ENCODE measurements at places on chromosomes 12 and 14.

- no peak for DNase-seq
These were observed 5.8 kb downstream of the BMAL2 start for GRCh38 chr12:27338473-27338872.

- DNase-seq = no peak
These were observed 12.6 kb upstream of the AMN start for GRCh38 chr14:102909911-102910310.

GRCh38 chr12:115898670-115899069 is 378.8 kb downstream of the MED13L start:
- no peak for DNase-seq

- no peak for DNase-seq
These were observed 649.9 kb upstream of the FOXG1 start for GRCh38 chr14:28116716-28117115.

DNA sequence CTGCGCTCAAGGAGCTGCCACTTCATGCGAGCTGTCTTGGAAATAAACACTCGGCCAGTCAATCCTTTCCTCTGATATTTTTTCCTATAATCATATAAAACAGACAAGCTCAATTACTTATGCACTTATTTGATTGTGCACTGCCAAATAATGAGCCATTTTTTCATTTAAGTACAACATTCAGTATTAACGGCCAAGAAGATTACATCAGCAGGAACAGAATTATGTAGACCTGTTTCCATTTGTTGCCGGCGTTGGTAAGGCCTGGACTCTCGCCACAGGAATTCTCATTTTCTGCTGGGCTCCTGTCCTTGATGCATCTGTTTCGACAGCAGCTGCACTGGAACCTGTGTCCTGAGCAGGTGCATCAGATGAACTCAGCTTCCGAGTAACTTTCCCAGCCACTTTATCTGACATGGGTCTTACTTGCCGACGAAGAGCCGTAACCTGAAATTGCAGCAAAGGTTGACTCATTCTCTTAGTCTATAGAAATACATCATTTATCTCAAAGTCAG is 110.2 kb downstream of the KIF21A start:
- no peak for DNase-seq

DNA sequence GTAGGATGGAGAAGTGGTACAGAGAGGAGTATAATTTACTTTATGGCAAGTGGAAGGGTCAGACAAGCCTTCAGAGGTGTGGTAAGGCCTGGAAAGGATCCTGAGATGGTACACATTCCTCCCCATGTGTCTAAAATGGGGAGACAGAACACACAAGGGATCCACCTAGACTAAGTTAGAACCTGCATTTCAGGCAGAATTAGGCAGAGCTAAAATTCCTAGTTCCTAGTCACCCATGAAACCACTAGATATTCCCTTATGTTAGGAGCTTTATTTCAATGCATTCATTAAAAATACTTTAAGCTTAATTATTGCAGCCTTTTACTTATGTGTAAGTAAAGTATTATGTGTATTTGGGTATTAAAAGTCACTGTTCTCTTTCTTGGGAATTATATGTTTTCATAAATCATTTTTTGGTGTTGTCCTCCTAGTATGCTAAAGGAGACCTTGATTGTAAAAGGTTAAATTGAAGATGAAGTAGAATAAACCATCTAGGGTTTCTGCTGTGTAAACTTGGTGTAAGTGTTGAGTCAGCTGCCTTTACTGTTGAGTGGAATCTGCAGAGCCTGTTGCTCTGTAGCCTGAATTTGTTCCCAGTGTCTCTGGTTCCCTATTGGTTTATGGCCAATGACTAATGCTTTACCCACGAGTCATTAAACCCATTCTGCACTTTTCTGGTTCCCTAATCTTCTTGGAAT is 423.2 kb downstream of the ATP23 start:
- no peak for DNase-seq
